Activated CD8-positive, alpha-beta T cell treated with anti-CD3 and anti-CD28 coated beads for 36 hours (primary cell): ENCODE measurements at places on chromosomes 12 and 14.

DNA sequence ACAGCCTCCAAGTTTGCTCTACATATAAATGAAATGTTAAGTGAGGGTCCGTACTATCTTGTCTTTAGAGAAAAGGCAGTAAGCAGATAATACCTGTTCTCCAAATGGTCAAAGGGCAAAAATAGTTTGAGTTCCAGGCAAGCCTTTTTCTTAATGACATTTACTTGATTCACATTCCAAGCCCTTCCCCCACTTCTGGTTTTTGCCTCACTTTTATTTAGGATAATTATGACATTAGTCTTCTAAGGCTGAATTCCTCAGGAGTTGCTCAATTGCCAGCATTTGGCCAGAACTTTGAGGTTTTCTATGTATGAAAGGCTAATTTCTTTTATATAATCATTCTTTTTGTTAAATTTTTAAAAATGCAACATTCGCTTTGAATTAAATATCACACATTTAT lies 62.5 kb upstream of the DUSP6 start:
- DNase-seq = no peak

DNA sequence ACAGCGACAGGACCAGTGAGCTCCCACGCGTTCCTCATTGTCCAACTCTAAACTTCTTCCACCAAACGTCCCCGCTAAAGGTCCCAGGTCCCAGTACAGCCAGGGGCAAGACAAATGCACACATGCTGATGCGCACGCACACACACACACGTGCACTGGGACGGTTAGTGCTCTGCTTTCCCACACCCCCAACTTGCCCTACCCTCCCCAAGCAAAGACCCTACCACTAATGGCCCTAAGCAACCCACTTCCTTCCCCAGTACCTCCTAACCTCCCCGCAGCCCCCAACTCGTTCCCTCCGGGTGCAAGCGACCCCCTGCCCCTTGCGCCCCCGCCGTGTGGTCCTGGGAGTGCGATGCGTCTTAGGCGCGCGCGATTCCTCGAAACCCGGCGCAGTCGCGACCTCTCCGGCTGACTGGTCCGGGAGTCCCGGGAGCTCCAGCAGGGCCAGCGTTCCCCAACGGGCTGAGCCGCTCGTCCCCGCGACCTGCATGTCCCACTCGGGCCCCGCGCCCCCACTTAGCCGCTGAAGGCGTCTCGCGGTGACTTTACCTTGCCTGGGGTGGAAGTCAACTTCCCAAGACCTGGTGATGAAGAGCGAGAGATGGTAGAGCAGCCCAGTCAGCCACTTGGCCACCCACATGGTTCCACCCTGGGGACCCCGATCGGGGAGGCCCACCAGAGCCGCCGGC lies 578 bp downstream of the ADAMTS20 start:
- no peak for DNase-seq

GRCh38 chr14:91373591-91374254 lies 43.9 kb downstream of the CCDC88C start:
- peak; percentile 84 for DNase-seq

- DNase-seq = no peak
Observed at GRCh38 chr12:93176165-93176564, 201.6 kb upstream of the NUDT4 start.
